T-helper 17 cell (primary cell): ENCODE measurements at places on chromosomes 2 and 18. TPM values are rescaled to one million over a fixed set of nuclear protein-coding genes. Genes with fewer than 3 reads are reported as not detected.

DNA sequence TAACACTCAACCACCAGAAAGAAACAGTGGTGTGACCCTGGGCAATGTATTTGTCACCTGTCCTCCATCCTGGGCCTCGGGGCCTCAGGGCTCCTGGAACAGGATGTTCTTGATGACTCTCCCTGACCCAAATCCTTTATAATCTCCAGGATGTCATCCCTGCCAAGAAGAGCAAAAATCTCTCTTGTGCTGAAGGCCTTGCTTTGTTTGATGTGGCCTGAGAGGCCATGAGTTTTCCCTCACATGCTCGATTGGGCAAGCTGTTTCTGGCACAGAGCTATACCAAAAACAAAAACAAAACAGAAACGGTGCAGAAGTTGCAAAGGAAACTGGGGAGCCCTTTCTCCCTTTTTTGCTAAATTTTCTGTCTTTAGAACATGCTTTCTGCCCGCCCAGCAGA is 35.7 kb upstream of the ST3GAL5 start:
- H3K27me3 ChIP-seq, result peaks cover 26% of the 10 kb centered on the region
- peaks cover 10% of the 10 kb centered on the region for H3K4me1 ChIP-seq
- no peak for DNase-seq
- H3K36me3 ChIP-seq, result peaks cover 8% of the 10 kb centered on the region

DNA sequence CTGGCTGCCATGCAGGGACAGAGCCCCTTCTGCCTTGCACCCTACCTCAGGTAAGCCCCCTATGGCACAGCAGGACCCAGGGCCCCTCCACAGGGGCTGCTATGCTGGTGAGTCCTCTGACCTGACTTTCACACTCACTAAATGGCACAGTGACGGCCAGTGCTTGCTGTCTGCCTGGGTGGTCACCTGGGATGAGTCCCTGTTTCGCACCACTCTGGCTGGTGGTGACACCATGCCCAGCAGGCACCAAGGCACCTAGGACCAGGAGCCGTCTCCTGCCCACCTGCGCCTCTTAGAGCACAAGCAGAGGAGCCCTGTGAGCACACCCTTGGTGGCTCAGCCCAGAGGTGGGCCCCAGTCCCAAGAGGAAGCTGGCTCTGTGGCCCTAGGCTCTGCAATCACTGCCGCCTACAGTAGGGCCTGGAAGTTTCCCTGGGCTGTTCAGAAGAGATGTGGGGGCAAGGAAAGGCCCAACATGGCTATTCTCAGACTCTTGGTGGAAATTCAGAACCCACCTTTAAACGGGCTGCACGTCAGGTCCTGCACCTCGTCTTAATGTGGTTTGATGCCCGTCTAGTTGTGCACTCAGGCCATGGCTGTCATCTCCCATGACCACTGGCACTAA is 96.0 kb downstream of the PLB1 start:
- no peaks in the 10 kb centered on the region for H3K27me3 ChIP-seq
- no peaks in the 10 kb centered on the region for H3K36me3 ChIP-seq
- DNase-seq, result no peak
- peaks cover 39% of the 10 kb centered on the region for H3K4me1 ChIP-seq

GRCh38 chr2:29022679-29023078 is 41.6 kb downstream of the TOGARAM2 start:
- peaks cover 6% of the 10 kb centered on the region for H3K36me3 ChIP-seq
- H3K4me1 ChIP-seq, result peaks cover 8% of the 10 kb centered on the region
- no peaks in the 10 kb centered on the region for H3K27me3 ChIP-seq
- no peak for DNase-seq

DNA sequence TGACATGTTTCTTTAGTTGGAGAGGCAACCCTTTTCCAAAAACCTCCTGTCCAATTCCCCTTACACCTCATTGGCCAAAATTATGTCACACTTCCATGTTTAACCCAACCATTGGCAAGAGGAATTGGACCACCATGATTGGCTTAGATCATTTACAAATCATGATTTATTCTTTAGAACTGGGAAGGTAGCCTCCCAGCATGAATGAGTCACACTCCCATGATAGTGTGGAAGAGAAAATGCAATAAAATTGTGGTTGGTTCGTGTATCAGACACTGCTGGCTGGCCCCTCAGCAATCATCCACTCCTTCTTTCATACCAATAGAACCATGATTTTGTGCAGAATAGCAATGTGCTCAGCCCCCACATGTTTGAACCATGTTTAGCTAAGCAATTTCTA is 156.6 kb upstream of the ACVR2A start:
- DNase-seq, result no peak
- H3K27ac ChIP-seq, result no peak overlapping the region
- H3K36me3 ChIP-seq, result no peaks in the 10 kb centered on the region
- H3K27me3 ChIP-seq, result no peaks in the 10 kb centered on the region
- H3K4me3 ChIP-seq, result no peak overlapping the region
- peaks cover 4% of the 10 kb centered on the region for H3K4me1 ChIP-seq

- H3K36me3 ChIP-seq, result no peaks in the 10 kb centered on the region
- H3K27ac ChIP-seq, result no peak overlapping the region
- H3K4me1 ChIP-seq, result no peaks in the 10 kb centered on the region
- H3K4me3 ChIP-seq, result no peak overlapping the region
These were observed 38.2 kb downstream of the EFEMP1 start for GRCh38 chr2:55885127-55885943.

- peaks cover 3% of the 10 kb centered on the region for H3K36me3 ChIP-seq
- H3K4me1 ChIP-seq, result peaks cover 20% of the 10 kb centered on the region
- DNase-seq, result no peak
- H3K27me3 ChIP-seq, result no peaks in the 10 kb centered on the region
- no peak overlapping the region for H3K4me3 ChIP-seq
These were observed 104.1 kb upstream of the TRIB2 start for GRCh38 chr2:12612671-12613070.

DNA sequence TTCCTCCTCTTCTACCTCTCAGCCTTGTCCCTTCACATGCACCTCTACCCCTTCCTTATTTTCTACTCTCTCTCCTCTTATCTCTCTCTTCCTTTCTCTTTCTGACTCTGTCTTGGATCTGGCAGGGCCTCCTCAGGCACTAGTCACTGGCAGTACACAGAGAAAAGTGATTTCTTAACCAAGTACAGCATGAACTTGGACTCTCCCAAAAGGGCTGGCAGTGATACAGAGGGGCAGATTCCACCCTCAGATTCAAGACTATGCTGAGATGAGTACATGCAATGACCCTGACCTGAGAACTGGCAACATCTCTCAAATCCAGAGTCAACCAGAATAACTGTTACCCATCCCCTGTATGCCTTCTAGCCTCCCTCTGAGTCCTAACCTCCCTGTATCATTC is 4.3 kb downstream of the AOX1 start:
- no peak for DNase-seq
- peaks cover 7% of the 10 kb centered on the region for H3K4me1 ChIP-seq
- H3K36me3 ChIP-seq, result no peaks in the 10 kb centered on the region
- H3K27me3 ChIP-seq, result peaks cover 38% of the 10 kb centered on the region
- H3K27ac ChIP-seq, result no peak overlapping the region
- no peak overlapping the region for H3K4me3 ChIP-seq

- no peaks in the 10 kb centered on the region for H3K36me3 ChIP-seq
- DNase-seq, result no peak
- peaks cover 8% of the 10 kb centered on the region for H3K4me1 ChIP-seq
- H3K27ac ChIP-seq, result no peak overlapping the region
- H3K4me3 ChIP-seq, result no peak overlapping the region
- H3K27me3 ChIP-seq, result no peaks in the 10 kb centered on the region
These were observed 42.8 kb upstream of the TPO start for GRCh38 chr2:1370461-1370860.

GRCh38 chr2:125398738-125399524 is 1257.0 kb upstream of the GYPC start:
- no peaks in the 10 kb centered on the region for H3K4me1 ChIP-seq
- no peak for DNase-seq
- no peaks in the 10 kb centered on the region for H3K27me3 ChIP-seq
- H3K27ac ChIP-seq, result no peak overlapping the region
- H3K4me3 ChIP-seq, result no peak overlapping the region

DNA sequence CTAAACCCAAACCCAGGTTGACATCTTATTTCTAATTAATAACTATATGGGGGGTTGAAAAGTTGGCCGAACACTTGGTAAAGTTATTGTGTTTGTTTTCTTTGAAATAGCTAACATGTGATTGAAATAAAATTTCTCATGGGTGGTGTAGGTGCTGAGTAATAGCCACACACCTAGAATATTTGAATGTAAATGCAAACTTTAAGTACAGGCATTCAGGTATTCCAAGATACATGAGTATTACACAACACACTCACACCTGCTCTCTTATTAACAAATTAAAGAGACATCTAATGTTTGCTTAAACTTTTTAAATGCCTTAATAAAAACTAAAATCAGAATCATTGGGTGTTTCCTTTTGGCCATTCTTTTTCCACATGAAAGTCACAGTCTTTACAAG is 165.5 kb downstream of the EHBP1 start:
- H3K36me3 ChIP-seq, result peaks cover 9% of the 10 kb centered on the region
- H3K27ac ChIP-seq, result no peak overlapping the region
- H3K4me3 ChIP-seq, result no peak overlapping the region

GRCh38 chr2:230521386-230521785 is 105.4 kb downstream of the SP100 start:
- peaks cover 2% of the 10 kb centered on the region for H3K36me3 ChIP-seq
- no peaks in the 10 kb centered on the region for H3K4me1 ChIP-seq
- no peak overlapping the region for H3K4me3 ChIP-seq
- no peaks in the 10 kb centered on the region for H3K27me3 ChIP-seq

DNA sequence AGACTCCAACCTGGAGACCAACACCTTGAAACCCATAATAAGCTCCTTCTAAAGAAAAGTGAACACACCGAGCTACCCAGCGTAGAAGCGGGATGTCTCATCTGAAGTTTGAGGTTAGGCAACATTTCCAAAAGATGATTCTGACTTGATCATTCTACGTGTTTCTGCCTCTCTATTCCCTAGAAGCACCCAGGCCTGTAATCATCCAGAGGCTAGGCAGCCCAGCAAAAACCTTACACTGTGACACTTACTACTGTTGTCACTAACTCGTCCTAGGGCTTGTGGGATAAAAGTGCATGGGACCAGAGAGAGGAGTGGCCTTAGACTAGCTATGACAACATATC is 1.4 kb downstream of the ZBTB14 start:
- H3K36me3 ChIP-seq, result peaks cover 7% of the 10 kb centered on the region
- peak overlapping the region; percentile 94 for H3K4me3 ChIP-seq
- no peaks in the 10 kb centered on the region for H3K27me3 ChIP-seq

GRCh38 chr18:49020129-49020528 is 69.4 kb upstream of the SMAD7 start:
- no peak overlapping the region for H3K27ac ChIP-seq
- peaks cover 6% of the 10 kb centered on the region for H3K4me1 ChIP-seq
- H3K4me3 ChIP-seq, result no peak overlapping the region

- H3K27me3 ChIP-seq, result no peaks in the 10 kb centered on the region
- no peak for DNase-seq
- peaks cover 4% of the 10 kb centered on the region for H3K4me1 ChIP-seq
- peaks cover 10% of the 10 kb centered on the region for H3K36me3 ChIP-seq
- H3K27ac ChIP-seq, result no peak overlapping the region
- no peak overlapping the region for H3K4me3 ChIP-seq
These were observed 67.5 kb upstream of the CD226 start for GRCh38 chr18:70015127-70015526.

DNA sequence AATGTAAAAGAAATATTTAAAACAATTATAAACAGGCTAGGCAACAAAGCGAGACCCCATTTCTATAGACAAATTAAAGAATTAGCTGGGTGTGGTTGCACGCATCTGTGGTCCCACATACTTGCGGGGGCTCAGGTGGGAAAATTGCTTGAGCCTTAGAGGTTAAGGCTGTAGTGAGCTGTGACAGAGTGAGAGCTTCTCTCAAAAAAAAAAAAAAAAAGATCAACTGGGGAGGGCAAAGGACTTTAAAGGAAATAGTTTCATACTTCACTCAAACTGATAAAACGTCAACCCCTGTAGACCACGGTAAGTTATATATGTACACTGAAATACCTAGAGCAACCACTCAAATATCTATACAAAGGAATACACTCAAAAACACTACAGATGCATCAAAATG is 37.5 kb downstream of the MGAT4A start:
- H3K27ac ChIP-seq, result peak overlapping the region; percentile 91

DNA sequence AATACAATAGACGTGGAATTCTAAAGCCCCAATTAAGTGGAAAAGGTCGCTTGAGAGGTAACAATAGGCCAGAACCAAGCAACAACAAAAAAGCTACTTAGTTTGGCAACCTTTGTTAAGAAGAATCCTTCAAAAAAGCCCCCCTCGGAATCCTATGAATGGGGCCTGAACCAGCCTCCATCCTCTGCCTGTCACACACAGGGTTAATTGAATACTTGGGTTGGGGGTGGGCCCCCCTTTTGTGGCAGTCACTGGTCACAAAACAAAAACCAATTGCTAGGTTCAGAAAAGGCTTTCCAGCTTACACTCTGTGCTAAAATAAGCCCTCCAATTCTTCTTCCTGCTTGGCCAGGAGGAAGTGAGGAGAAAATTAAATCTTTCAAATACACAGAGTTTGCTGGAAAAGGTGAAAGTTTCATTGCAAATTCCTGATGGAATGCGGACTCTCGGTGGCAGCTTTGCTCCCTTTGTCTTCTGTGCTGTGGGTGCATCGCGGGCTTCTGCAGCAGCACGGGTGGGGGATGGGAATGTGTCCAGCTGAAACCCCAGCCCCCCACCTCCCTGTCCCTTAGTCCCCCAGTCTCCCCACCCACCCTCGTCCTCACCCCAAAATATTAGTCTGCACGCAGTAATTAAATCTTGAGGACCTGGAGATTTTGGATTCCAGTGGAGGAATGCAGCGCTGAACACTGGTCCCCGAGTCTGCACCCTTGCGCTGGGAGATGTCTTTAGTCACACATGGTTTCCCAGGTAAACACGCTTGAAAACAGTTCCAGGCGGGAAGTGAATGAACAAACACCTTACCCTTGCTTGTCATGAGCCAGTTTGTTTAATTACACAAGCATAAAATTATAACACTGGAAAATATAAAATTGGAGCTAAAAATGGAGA is 254.3 kb downstream of the SOX11 start:
- DNase-seq, result no peak
- no peaks in the 10 kb centered on the region for H3K4me1 ChIP-seq
- H3K27ac ChIP-seq, result no peak overlapping the region
- no peaks in the 10 kb centered on the region for H3K27me3 ChIP-seq

- H3K4me1 ChIP-seq, result peaks cover 14% of the 10 kb centered on the region
- H3K27me3 ChIP-seq, result no peaks in the 10 kb centered on the region
- no peak for DNase-seq
- no peak overlapping the region for H3K27ac ChIP-seq
- no peak overlapping the region for H3K4me3 ChIP-seq
- no peaks in the 10 kb centered on the region for H3K36me3 ChIP-seq
These were observed 90.6 kb downstream of the LDLRAD4 start for GRCh38 chr18:13309031-13309747.

GRCh38 chr18:7749008-7749405 is 181.9 kb downstream of the PTPRM start:
- H3K4me1 ChIP-seq, result no peaks in the 10 kb centered on the region
- no peak overlapping the region for H3K27ac ChIP-seq
- H3K36me3 ChIP-seq, result no peaks in the 10 kb centered on the region

C2orf68 gene
- 37.3 TPM for total RNA-seq

CEP68 gene
- total RNA-seq, result 22.5 TPM

PLEK gene
- total RNA-seq, result 34.8 TPM

ARPC2 gene
- total RNA-seq, result 424 TPM

GALNT14 gene
- not detected for total RNA-seq

IL1A gene
- total RNA-seq, result 0.35 TPM

RBM44 gene
- total RNA-seq, result 4.0 TPM

ANKRD62 gene
- total RNA-seq, result not detected
